Fibroblast of skin of left quadriceps (primary cell): ENCODE measurements at places on chromosomes 16 and 17.

GRCh38 chr17:75601057-75601987, 13.7 kb downstream of the MYO15B start:
- DNase-seq, result no peak

DNA sequence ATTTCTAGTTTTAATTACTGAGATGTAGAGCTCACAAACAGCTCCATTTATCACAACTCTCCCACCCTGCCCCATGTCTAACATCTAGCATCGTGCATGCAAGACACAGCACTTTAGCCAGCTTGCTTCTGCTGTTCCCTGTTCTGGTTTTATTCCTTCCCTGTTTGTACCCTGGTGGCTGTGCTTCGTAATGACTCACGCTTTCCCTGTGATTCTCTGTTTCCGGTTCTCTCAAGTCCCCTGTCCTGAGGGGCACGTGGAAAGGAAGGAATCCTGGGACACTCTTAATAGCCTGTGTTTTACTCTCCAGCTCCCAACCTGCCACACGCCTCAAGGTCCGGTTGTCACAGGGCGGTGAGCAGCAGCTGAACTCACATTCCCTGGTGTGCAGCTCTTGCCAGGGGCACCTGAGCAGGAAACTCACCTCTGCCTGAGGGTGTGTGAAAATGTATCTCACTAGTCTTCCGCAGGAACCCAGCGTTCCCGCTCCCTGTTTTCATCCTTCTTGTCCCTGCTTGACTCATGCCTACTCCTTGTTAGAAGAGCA, 10.6 kb downstream of the SHISA6 start:
- DNase-seq, result no peak

DNA sequence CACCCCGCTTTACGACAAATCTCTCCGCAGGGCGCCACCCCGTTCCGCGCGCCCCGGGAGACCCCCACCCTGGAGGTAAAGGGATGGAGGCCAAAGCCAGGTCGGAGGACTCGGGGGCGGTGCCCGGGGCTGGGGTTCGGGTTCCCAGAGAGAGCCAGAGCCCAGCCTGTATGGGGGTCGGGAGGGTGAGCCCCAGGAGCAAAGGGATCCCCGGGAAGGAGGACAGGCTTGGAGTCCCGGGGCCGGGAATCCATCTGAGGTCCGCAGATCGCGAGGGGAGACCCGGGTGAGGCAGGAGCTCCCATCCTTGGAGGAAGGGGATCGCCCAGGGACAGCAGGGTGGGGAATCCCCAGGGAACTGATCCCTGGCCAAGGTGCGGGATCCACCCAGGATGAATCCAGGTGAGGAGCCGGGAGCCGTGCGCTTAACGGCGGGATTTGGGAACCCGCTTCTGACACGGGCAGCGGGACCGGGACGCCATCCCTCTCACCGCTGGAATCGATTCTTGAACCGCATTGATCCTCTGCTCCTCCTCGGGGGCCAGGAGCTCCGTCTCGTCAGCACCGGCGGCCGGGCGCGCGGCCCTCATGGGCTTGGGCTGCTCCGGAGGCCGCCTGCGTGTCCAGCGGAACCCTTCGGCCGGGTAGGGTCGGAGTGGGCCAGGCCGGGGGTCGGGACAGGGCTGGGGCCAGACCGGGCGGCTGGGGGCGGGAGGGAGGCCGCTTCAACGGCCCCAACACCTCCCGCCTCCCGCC, at the start of gene MMD:
Gene MMD (minus strand): TSS at position 657 of the 756 bp plus-strand sequence. CDS start 140 bp downstream, at position 517.
- no peak for DNase-seq

GRCh38 chr16:68728523-68728922, 8.6 kb upstream of the CDH1 start:
- no peak for DNase-seq

- no peak for DNase-seq
Observed at GRCh38 chr16:23378256-23378655, 74.7 kb downstream of the COG7 start.
